ENCODE measurements at places on chromosomes 11 and 22.

GRCh38 chr11:115775846-115776245 is 271.6 kb upstream of the CADM1 start:
- DNase-seq, result no peak

- DNase-seq, result no peak
Measured at GRCh38 chr11:121953122-121953521, 162.9 kb downstream of the BLID start.

DNA sequence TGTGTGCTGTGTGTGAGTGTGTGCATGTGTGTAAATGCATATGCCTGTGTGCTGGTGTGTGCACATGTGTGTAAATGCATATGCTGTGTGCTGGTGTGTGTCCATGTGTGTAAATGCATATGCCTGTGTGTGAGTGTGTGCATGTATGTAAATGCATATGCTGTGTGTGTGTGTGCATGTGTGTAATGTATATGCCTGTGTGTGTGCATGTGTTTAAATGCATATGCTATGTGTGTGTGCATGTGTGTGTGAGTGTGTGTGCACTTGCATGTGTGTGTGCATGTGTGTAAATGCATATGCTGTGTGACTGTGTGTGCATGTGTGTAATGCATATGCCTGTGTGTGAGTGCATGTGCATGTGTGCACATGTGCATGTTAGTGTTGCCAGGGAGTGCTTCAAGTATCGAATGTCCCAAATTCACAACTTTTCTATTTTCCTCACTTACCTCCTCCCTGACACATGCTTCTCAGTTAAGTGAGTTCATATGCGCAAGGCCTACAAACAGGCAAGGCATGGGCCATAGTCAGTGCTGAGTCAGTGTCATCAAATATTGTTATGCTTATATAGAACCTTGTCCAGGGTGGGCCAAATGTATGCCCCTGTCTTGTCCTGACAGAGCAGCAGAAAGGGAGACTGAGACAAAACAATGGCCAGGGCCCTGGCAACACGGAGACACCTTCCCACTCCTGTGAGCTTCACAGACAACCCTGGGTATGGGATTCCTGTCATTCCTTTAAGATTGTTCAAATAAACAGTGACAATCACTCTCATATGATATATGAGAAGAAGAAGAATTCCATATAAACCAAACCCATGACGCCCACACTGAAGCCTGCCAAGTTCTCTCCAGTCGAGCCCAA is 38.6 kb downstream of the GGTLC2 start:
- no peak for DNase-seq

GRCh38 chr11:82996966-82997606 is 74.6 kb downstream of the RAB30 start:
- no peak for DNase-seq

DNA sequence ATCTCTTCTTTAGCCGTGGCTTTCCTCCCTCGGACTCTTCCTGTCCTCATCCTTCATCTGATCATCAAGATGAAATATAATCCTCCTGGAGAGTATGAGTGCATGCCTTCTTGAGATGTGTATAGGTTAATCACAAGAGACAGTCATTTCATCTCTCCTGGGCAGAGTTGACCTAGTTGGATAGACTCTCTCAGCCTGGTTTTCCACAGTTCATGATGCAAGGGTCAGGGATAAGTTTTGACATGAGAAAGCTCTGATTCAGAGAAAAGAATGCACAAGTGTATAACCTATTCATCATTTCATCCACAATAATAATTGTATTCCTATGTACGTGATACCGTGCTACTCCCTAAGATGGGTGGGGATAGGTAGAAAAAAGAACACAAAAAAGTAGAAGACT is 33.2 kb upstream of the CCDC90B start:
- no peak for DNase-seq

DNA sequence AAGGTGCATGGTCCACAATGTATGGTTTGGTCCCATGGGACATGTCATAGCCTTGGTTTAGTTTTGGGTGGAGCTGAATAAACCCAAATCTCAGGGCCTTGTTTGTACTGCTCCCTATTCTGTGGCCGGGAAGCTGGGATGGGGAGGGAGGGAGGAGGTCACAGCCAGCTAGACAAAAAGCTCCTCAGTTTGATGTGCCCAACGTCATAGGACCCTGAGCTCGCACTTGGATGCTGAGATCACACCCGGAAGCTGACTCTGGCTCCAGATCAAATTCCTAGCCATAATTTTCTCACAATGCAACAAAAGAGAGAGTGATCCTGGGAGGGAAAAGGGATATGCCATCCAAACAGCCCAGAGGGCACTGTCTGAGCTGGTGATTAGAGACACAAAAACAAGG is 1.5 kb downstream of the HSPB2 start:
- DNase-seq, result no peak

All from esophagus muscularis mucosa (tissue), 4 donors.